ENCODE measurements at places on chromosomes 6 and 20. TPM values are rescaled to one million over a fixed set of nuclear protein-coding genes. Genes with fewer than 3 reads are reported as not detected.

DNA sequence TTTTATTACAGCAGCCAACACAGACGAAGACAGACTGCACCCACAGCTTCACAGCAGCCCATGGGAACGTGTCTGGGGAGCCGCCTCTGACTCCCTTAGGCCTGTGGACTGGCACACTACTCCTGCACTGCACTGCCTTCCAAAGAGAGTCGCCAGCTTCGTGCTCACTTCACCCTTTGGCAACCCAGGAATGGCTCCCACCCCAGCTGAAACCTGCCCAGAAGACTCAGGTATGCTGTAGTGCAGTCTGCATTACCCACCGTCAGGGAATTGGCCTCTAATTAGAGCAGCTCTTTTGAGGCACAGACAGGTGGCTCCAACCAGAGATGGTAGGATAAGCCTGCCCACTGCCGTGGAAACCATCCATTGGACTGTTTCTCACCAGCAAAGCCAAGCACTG, 39.9 kb upstream of the FRMD1 start:
- no peaks in the 10 kb centered on the region for H3K27me3 ChIP-seq
- no peak overlapping the region for H3K4me3 ChIP-seq
- no peak overlapping the region for H3K27ac ChIP-seq
- no peaks in the 10 kb centered on the region for H3K36me3 ChIP-seq
- peaks cover 4% of the 10 kb centered on the region for H3K4me1 ChIP-seq

- H3K4me1 ChIP-seq, result peaks cover 7% of the 10 kb centered on the region
- H3K27me3 ChIP-seq, result no peaks in the 10 kb centered on the region
- no peak for DNase-seq
- H3K36me3 ChIP-seq, result no peaks in the 10 kb centered on the region
Measured at GRCh38 chr20:40010483-40010882, 678.6 kb downstream of the MAFB start.

DNA sequence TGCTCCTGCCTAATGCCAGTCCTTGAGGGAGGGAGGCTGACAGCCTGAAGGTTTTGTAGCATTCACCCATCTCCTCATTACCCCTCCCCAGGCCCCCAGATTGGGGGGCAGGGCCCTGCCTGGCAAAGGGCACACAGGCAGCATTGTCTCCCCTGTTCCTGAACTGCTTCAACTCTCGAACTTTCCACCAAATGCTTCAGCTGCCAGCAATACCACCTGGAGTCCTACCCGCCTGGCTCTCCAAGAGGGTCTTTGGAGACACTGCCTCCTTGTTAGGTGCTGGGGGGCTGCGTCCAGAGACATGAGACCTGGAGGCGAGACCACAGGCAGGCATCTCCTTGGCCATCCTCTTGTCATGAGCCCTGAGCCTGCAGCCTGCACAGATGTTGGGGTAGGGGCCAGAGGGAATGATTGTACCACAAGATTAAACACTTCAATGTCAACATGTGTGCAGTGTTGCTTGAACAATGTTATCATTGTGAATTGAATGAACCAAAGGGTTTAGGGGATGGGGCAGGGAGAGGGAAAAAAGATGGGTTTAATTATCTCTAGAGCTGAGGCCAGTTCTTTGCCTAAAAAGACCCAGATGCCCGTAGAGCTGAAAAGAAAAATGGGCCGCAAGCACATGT, 25.0 kb downstream of the BMP7 start:
- no peak overlapping the region for H3K4me3 ChIP-seq
- peaks cover 20% of the 10 kb centered on the region for H3K27me3 ChIP-seq
- no peaks in the 10 kb centered on the region for H3K4me1 ChIP-seq
- DNase-seq, result no peak
- H3K27ac ChIP-seq, result no peak overlapping the region

DNA sequence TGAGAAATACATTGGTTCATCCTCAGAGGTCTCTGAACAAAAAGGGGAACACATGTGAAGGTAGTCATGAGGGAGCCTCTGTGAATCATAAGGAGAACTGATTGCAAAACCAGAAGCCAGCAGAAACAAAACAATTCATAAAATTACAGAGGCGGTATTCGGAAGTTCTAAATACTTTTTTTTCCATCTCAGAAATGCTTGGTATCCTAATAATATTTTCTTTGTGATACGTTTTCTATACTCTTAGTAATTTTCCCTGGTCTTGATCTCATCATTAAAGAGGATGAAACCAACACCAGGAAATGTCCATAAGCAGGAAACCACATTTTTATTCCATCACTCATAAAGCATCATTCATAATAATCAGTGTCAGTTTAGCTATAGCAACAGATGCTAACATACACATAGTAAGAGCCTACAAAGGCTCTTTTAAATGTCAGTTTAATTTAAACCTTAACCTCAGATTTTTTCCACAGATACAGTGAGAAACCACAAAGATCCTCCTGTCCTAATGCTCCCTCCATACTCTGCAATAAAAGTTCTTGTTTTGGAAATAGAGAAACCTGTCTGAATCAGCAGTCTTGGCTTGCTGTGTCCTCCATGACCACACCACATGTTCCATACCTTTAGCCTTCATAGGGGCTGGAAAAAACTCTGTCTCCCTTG, 29.2 kb downstream of the SGK1 start:
- H3K27me3 ChIP-seq, result no peaks in the 10 kb centered on the region
- H3K27ac ChIP-seq, result peak overlapping the region; percentile 92
- no peaks in the 10 kb centered on the region for H3K36me3 ChIP-seq
- no peak for DNase-seq
- H3K4me1 ChIP-seq, result peaks cover 24% of the 10 kb centered on the region

DNA sequence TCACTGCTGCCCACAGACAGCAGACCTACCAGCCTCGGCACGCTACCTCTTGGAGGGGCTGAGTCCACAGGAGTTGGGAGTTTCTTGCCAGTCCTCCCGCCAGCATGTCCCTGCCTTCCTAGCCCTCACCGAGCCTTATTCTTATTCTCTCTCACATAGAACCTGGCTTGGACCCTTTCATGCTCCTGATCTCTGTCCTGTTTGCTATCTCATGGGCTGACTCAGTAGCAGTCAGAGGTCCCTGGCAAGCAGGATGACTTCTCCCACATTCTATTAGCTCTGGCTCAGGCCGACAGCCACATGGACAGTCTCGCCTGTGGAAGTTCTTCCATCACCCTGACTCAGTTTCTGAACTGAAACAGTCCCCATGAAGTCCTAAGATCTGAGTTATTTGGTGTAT, 313.2 kb upstream of the RNF24 start:
- no peak overlapping the region for H3K4me3 ChIP-seq
- H3K4me1 ChIP-seq, result no peaks in the 10 kb centered on the region
- peaks cover 6% of the 10 kb centered on the region for H3K27me3 ChIP-seq
- H3K36me3 ChIP-seq, result no peaks in the 10 kb centered on the region
- no peak overlapping the region for H3K27ac ChIP-seq

- no peaks in the 10 kb centered on the region for H3K4me1 ChIP-seq
- no peak for DNase-seq
- peaks cover 10% of the 10 kb centered on the region for H3K27me3 ChIP-seq
Measured at GRCh38 chr20:62540504-62540903, 64.7 kb upstream of the GATA5 start.

SLPI gene
- total RNA-seq, result not detected

MUC21 gene
- not detected for total RNA-seq

GRCh38 chr6:23728707-23729106, 397.3 kb upstream of the NRSN1 start:
- no peaks in the 10 kb centered on the region for H3K36me3 ChIP-seq
- no peak overlapping the region for H3K4me3 ChIP-seq
- H3K27me3 ChIP-seq, result peaks cover 2% of the 10 kb centered on the region
- H3K4me1 ChIP-seq, result no peaks in the 10 kb centered on the region
- H3K27ac ChIP-seq, result no peak overlapping the region

All from osteocyte (in vitro differentiated cells).